ELF-1 (cell line): ENCODE measurements at places on chromosomes 4 and X.

DNA sequence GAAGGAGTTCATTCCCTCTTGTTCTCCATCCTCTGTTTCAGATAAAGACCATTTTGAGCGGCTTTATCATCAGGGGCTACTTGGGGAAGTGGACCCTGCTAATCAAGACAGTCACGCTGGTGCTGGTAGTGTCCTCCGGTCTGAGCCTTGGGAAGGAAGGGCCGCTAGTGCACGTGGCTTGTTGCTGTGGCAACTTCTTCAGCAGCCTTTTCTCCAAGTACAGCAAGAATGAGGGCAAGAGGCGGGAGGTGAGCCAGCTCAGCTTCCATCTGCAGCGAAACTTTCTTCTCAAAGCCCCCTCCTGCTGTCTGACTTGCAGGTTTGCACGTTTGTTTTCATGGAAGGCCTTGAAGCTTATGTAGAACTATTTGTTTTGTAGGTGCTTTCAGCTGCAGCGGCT, 49.5 kb downstream of the CLCN4 start:
- no peak for DNase-seq

DNA sequence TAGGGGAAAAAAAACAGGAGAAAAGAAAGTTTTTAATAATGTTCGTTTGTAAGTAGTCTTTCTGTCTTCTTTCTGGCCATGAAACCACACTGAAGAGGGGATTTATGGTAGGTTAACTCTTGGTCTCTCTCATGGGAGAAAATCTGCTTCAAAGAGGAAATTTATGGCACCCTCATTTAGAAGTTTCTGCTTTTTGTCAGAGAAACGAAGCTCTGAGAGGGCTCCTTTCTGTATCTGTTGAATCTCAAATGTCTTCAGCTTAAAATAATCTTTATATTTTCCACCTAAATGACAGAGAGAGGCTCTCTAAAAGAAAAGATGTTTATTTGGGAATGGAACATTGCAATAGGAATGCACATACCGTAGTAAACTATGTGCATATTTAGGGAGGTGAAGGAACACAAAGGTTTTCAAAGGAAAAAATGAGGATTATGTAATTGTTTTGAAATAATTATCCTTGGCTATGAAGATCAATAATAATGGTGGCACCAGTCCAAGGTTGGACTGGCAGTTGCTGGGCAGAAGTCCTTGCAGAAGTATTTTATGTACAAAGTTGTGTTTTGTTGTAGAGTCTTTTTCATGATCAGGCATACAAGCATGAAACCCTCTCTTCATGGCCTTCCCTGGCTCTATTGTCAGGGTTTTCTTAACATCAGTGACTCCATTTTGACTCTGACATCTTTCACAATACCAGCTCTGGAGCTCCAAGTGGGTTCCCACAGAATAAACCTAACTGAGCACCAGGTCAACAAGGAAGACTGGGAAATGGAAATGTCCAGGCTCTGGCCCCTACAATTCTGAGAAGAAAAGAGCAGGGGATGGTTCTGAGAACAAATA, 53.0 kb upstream of the HPSE start:
- no peak for DNase-seq

DNA sequence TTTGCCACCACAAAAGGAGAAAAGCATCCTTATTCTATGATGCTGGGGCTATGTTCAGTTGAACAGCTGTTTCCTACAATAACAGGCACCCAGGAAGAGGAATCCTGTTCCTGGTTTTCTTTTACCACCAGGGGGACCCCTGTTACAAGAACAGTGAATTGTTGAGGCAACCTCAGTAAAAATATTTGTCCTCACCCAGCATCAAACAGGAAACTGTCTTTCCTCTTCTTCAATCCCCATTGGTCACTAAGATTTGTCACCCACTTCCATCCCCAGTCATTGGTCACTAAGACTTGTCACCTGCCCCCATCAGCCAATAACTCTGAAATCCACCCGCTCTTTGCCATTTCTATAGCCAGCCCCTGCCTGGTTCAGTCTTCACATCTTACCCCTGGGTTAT, 143.5 kb upstream of the GALNT7 start:
- DNase-seq = peak; percentile 78

- DNase-seq = no peak
Observed at GRCh38 chrX:53374222-53374820, 48.1 kb downstream of the SMC1A start.

- DNase-seq = no peak
Observed at GRCh38 chrX:150007356-150007755, 69.1 kb upstream of the EOLA2 start.

DNA sequence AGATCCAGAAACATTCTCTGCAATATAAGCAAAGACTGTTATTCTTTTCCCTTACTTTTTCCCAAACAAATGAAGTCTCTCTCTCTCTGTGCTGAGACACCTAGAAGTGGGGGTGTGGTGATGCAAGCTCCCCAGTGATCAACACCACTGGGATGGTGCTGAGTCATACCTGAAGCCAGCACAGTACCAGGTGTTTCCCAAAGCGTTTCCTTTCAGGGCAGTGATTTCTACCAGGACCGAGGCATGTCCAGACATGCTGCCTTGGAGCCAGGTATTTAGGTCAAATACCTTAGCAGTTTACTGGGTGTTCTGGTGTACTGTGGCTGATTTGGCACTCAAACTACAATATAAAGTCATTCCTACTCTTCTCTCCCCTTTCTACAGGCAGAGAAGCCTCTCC, 726.5 kb downstream of the FAM133A start:
- peak; percentile 63 for DNase-seq
